Activated naive CD4-positive, alpha-beta T cell treated with Interleukin-2 at 50 U/mL for 16 hours (primary cell): ENCODE measurements at places on chromosomes 11 and 22.

DNA sequence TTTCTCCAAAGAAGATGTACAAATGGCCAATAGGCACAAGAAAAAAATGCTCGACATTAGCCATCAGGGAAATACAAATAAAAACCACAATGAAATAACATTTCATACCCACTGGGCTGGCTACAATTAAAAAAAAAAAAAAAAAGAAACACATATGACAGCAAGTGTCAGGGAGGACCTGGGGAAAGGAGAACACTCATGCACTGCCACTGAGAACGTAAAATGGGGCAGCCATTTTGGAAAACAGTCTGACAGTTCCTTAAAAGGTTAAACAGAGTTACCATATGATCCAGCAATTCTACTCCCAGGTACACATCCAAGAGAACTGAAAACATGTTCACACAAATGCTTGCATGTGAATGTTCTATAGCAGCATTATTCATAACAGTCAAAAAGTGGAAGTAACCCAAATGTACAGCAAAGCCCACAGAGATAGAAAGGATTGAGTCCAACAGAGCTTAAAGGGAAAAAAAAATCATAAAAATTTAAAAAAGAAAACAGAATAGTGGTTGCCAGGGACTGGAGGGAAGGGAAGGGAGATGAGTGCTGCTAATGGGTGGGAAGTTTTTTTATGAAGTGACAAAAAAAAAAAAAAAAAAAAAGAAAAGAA is 48.4 kb upstream of the CYP2D6 start:
- DNase-seq, result no peak

- DNase-seq, result no peak
These were observed 26.0 kb downstream of the MUC2 start for GRCh38 chr11:1100417-1101245.

- no peak for DNase-seq
These were observed 12.4 kb downstream of the PICK1 start for GRCh38 chr22:38069372-38070249.

DNA sequence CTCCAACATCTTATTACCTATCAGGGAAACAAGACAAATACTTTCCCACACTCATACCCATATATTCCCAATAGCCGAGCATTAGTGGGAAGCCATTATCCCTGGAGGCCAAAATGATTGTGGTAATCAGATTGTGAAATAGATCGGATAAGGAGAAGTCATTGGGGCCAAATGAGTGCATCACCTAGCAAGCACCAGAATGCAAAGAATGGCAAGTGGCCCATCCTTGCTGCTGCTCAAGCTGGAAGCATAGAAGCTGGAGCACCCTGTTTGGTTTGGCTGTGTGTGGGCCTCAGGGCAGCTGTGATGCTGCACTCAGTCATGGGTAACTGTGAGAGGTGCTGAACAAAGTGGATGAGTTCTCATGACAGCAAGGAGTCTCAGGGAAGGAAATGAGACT is 18.7 kb upstream of the DBX1 start:
- no peak for DNase-seq

GRCh38 chr11:129291546-129291945 is 84.1 kb upstream of the BARX2 start:
- no peak for DNase-seq

DNA sequence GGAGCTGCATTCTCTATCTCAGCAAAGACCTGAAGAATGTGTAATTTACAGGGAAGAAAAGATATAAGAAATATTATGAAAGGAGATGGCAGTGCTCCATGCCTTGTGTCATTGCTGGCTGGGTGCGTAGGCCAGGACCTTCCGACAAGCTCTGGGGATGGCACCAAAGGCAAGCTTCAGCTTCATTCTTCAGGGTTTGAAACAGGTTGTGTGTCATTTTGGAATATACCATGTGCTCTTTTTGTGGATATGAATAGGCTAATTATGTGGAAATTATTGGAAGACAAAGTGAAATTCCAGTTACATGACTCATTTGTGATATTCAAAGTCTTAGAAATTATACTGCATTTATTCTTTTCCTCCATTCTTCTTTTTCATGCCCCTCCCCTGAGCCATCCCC is 5.7 kb upstream of the KIRREL3 start:
- no peak for DNase-seq
